ENCODE measurements at places on chromosomes 7 and 10.
A peak's percentile ranks its signal among the peaks of the same experiment; 100 is the strongest.

GRCh38 chr10:80522756-80523363 lies 14.8 kb upstream of the SH2D4B start:
- DNase-seq, result no peak

- peak; percentile 75 for DNase-seq
These were observed 66.7 kb downstream of the ST7 start for GRCh38 chr7:117019786-117020590.

GRCh38 chr7:1694611-1695511 lies 24.8 kb downstream of the ELFN1 start:
- no peak for DNase-seq

DNA sequence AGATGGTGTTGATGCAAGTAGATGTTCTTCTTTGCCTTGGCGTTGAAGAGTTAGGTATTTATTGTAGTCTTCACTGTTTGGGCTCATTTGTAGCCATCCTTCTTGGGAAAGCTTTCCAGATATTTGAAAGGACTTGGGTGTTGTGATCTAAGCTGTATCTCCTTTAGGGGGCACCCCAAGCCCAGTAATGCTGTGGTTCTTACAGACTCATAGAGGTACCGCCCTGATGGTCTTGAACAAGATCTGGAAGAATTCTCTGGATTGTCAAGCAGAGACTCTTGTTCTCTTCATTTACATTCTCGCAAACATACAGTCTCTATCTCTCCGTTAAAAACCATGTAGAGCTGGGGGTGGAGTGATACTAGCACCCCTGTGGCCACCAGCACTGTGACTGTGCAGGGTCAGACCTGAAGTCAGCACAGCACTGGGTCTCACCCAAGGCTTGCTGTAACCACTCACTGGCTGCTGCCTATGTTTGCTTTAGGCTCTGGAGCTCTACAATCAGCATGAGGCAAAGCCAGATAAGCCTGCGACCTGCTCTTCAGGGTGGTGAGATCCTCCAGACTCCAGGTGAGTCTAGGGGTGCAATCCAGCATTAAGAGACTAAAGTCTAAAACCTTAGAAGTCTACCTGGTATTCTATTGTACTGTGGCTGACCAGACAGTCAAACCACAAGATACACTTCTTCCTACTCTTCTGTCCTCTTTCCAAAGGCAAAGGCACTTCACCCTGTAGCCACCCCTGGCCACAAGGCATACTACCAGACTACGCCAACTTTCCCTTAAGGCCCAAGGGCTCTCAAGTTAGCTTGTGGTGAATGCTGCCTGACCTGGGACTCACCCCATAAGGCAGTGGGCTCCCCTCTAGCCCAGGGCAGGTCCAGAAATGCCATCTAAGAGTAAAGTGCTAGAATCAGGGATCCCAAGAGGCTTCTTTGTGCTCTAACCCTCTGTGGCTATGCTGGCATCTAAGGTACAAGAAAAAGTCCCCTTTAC lies 209.7 kb upstream of the TMEM196 start:
- no peak for DNase-seq

DNA sequence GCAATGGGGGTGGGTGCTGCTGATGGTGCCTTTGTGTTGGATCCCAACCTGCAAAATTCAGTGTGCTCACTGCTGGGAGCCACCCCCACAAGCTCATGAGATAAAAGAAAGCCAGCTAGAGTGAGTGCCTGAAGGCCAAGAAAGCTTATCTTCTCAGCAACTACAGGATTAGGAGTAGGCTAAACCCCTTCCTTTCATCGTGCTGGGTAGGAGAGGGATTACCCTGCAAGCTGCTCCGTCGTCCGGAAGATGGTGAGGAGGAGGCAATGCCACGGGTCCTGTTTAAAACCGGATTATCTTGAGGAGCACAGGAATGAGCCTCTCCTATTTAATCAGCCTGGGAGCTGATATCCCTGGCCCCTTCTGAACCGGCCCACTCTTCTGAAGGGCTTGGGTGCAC lies 258.0 kb downstream of the GALNT17 start:
- no peak for DNase-seq

GRCh38 chr10:49010865-49011264 lies 71.2 kb upstream of the LRRC18 start:
- no peak for DNase-seq

DNA sequence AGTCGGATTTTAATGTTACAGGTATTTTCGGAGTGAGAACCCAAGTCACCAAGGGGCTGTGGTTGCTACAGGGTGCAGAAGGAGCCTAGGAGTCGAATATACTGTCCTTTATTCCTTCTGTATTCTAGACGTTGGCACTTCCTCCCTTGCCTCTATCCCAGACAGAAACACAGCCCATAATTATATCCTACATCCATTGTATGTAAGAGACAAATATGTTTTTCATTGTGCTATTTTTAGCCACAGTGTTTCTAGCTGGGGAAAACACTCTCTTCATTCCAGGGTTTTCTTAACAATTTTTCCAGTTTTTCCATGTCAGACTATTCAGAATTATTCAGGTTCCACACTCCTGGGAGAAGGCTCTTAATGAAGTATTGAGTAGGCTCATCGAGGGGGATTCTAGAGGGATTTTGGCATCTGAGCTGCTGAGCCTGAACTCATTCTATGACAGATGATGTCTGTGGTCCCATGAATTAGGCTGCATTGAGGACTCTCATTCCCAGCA lies 32.6 kb downstream of the KIAA1217 start:
- DNase-seq, result no peak

DNA sequence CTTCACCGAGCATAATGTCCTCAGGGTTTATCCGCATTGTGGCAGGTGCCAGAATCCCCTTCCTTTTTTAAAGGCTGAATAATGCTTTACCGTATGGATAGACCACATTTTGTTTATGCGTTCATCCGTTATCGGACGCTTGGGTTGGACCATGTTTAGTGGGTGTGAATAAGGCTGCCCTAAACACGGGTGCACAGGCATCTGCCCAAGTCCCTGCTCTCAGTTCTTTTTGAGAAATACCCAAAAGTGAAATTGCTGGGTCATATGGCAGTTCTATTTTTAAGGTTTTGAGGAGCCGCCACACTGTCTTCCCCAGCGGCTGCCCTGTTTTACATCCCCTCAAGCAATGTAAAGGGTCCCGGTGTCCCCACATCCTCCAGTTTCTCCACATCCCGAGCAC lies 121.6 kb downstream of the DYNC2I1 start:
- DNase-seq, result no peak

DNA sequence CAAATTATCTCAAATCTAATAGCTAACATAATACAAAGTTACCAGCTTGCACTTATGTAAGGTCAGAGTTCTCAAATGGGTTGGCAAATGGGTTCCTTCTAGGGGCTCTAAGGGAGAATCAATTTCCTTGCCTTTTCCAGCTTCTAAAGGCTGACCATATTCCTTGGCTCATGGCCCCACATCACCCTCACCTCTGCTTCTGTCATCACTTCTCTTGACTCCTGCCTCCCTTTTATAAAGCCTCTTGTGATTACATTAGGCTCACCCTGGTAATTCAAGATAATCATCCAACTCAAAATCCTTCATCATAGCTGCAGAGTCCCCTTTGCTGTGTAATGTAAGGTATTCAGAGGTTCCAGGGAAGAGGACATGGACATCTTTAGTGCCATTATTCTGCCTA lies 42.1 kb downstream of the CHN2 start:
- DNase-seq, result no peak

GRCh38 chr7:157601530-157601929 lies 264.7 kb downstream of the DNAJB6 start:
- DNase-seq, result peak; percentile 23

DNA sequence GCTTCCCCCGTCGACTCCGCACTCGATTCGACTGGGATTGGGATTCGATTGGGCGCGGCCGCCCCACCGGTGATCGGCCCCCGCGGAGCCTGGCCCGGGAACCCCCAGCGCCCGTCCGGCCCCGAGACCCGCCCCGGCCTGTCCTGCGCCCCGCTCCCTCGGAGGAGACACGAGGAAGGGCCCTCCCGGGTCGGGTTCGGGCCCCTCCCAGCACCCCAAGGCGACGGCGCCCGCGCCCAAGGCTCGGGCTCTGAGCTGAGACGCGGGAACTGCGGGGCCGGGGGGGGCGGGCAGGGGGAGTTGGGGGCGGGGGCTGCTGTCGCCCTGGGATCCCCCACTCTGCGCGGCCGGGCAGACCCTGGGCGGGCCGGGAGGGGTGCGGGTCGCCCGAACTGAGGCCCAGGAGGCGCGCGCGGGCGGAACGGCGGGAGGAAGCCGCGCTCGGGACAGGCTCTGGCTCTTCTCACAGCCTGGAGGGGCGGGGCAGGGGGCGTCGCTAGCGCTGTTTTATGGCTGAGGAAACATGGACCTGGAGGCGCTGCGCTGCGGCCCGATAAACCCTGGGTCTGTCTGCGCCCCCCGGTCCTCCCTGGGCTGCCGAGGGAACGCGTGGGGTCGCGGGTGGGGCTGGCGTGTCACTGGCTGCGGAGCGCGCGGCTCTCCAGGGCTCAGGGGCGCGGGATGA lies 1.7 kb upstream of the NKX6-2 start:
- no peak for DNase-seq

DNA sequence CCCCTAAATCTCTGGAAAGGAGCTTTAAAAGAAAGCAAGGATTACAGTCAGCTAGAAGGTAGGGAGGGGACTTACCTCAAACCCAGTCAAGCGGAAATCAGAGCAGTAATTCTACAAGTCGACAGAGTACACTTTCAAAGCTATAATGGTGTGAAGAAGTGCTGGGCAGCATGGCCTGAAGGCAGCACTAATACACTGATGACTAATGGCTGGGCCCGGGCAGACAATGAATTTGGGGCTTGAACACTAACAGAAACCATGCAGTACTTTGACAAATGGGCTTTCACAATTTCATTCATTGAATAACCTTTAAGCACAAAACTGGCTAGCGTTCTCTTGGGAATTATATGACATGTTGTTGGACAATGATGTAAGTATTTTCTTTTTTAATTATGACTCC lies 4.7 kb downstream of the GLI3 start:
- no peak for DNase-seq

GRCh38 chr7:66099551-66100407 lies 14.9 kb upstream of the CRCP start:
- peak; percentile 35 for DNase-seq

GRCh38 chr10:36324831-36325230 lies 682.7 kb upstream of the FZD8 start:
- DNase-seq, result no peak

DNA sequence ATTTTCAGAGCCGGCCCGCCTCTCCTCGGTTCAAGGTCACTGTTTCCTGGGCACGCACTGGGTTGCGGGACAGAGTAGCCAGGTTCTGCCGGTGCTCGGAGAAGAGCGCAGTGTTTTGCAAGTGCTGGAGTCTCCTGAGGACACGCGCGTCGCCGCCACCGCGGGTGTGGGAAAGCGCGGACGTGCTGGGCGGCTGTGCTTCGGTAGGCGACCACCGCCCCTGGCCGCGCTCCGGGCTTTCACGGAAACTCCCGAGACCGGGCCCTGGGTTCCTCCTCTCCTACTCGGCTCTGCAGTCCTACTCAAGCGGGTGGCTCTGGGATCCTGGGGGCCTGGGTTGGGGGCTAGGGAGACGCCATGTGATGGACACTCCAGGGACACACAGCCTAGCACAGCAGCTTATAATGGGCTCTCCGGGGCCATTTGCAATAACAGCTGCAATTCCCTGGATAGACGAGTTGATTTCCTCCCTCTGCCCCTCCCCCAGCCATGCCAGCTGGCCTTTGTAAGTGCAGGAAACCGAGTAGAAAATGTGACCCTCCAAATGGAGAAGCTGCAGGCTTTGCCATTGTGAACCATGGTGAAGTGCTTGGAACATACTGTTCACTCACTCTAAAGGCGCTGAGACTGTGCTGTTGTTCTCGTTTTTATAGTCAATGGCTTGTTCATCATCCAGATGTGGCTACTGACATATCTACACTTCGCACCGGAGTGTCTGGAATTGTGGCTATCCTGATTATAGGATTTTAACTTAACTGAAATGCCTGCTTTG lies 2.1 kb downstream of the FRAT1 start:
- DNase-seq, result peak; percentile 23

DNA sequence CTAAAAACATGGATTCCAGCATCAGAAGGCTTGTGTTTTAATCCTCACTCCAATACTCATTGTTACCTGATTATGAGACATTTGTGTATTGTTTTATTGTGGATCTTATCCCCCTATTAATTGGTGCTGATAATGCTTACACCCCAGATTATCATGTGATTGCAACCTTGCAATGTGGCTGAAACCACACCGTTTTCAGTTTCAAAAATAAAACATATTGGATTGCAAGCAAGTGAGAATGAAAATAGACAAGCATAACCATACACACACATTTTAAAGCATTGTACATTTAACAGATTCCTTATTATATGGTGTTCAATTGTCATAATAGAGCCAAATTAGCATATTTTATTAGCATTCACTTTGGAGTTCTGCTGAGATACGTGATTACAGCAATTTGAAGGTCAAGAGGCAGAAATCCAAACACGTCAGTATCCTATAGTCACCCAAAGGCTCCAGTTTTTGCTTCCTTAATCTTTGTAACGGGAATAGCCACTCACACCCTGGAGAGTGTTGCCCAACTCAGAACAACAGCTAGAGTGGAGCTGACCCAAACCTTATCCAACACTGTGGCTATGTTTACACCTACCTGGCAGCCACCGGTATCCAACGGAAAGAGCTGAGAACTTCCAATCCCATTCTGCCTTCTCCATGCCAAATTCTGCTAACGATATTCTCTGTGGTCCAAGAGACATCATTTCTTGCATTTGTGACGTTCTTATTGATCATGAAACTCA lies 317.1 kb upstream of the KLF6 start:
- no peak for DNase-seq

DNA sequence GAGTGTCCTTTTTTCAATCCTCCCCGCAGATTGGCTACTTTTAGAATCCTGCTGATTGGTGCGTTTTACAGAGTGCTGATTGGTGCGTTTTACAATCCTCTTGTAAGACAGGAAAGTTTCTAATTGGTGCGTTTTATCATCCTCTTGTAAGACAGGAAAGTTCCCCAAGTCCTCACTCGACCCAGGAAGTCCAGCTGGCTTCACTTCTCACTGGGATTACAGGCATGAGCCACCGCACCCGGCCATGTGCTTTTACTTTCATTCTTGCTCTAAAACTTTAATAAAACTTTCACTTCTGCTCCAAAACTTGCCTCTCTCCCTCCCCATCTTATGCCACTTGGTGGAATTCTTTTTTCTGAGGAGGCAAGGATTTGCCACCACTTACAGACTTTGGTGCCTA lies 17.0 kb upstream of the WAPL start:
- DNase-seq, result no peak

All from caudate nucleus (tissue), 63 donors.